Activated CD4-positive, alpha-beta T cell treated with anti-CD3 and anti-CD28 coated beads for 24 hours (primary cell): ENCODE measurements at places on chromosomes 2 and 18.

DNA sequence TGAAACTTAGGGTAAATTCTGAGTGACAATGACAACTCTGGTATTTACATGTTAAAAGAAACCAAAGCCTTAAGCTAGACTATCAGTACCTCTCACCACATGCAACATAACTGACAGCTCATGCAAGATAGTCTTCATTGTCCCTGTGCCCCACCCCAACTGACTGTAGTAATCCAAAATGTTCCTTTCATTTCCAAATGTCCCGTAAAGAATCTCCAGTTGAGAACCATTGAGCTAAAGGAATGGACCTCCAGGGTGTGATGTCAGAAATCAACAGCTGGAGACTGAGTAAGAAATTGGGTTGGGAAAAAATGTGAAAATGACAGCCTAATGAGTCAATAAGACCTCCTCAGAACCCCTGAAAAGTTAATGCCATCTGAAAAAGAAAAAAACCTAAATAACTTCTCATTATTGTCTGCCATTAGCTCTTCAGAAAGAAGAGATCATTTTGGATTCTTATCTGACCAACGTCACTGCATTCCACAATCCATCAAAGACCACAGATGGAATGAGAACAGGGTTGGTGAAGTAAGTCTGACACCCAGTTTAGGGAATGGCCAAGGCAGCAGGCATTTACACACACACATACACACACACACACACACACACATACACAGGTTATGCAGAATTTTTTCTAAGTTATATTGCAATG is 51.7 kb upstream of the ACVR2A start:
- DNase-seq = no peak

- no peak for DNase-seq
These were observed 5.9 kb upstream of the MOCOS start for GRCh38 chr18:36181441-36181840.

DNA sequence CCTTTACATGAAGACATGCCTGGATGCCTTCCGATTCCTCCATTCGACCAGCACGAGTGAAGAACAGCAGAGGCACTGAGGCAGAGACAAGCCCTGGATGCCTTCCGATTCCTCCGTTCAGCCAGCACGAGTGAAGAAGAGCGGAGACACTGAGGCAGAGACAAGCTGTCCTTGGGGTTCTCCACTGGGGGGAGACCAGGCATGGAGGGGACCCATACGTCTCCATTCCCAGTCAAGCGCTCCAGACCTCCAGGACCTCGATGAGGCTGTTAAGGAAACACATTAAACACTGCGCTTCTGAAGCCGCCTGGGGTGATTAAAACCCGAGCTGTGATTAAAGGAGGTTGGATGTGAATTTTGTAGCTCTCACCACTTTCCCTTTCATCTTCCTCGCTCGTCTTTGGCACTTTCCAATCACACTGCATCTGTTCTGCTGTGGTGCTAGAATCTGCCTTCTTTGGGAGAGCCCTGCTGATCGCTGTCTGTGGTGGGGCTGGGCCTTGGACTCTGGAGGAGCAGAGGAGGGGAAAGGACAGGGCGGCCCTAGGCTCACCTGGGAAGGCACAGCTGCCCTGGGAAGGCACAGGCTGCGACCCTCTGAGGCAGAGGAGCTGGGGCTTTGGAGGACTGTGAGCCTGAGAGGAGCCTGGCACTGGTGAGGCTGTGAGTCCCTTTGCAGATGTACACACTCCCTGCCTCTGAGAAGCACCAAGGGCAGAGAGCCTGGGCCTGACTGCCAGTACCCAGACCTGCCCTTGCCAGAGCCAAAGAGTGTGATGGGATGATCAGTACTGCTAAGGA is 463.1 kb upstream of the HS6ST1 start:
- no peak for DNase-seq

DNA sequence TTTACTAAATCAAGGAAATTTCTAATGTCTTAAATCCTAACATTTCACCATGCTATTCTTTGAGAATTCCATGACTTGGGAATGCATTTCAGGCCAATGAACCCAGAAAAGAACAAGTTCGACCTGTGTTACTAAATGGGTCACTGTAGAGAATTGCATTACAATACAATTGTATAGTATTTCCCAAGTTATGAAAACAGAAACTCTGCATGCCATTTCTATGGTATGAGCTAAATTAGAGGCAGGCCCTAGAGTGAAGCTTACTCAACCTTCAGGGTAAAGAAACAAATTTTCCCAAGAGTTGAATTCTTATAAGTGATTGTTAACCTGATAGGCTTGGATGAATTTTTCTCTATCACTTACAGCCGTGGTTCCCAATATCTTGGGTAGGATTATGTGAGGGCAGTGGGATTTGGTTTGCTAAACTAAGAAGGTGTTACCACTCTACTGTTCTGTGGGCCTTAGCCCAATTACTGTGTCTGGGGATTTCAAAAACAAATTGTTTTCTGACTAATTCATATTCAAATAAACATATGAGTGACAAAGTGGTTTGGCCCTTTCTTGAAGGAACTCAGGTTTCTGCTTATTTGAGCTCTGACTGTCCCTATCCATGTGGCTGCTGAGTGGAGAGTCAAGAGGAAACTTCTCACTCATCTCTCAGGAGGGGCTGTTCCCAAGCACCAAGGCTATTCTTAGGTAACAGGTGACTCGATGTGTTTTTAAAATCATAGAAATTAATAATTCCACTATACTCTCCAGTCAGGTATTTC is 11.2 kb upstream of the SERPINB7 start:
- DNase-seq = no peak

- no peak for DNase-seq
These were observed 176.3 kb downstream of the ANAPC1 start for GRCh38 chr2:111707700-111708099.

- DNase-seq = no peak
These were observed 68.1 kb downstream of the DNAJC10 start for GRCh38 chr2:182784058-182784706.

DNA sequence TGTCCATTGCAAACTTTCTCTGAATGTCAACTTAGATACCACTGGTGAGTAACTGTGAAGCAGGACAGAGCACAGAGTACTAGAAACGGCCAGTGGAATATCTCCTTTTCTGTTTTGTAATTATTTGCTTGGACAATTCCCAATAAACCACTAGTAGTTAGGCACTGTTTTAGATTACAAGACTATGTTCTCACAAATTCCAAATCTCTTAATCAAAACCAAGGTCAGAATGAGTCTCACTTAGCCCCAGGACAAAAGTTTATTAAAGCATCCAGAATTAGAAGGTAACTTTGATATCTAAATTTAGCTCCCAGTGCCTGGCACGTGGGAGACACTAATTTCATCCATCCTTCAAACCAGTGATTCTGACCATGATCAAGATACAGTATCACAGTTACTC is 89.0 kb downstream of the ZNF521 start:
- no peak for DNase-seq

- DNase-seq = no peak
These were observed 39.7 kb downstream of the MDH1 start for GRCh38 chr2:63628403-63628942.

GRCh38 chr2:58913082-58913726 is 672.1 kb upstream of the FANCL start:
- no peak for DNase-seq

- DNase-seq = no peak
These were observed 199.2 kb upstream of the NT5C1B start for GRCh38 chr2:18788592-18788991.

GRCh38 chr2:8352989-8353388 is 328.9 kb upstream of the ID2 start:
- no peak for DNase-seq

GRCh38 chr2:30781451-30781850 is 25.8 kb downstream of the CAPN13 start:
- no peak for DNase-seq

- no peak for DNase-seq
These were observed 123.1 kb downstream of the ARHGAP15 start for GRCh38 chr2:143252138-143252907.

- peak; percentile 46 for DNase-seq
These were observed 8.9 kb downstream of the TNS1 start for GRCh38 chr2:217993817-217994463.

- no peak for DNase-seq
These were observed 15.5 kb downstream of the WDFY1 start for GRCh38 chr2:223929571-223930102.

- DNase-seq = no peak
These were observed 10.5 kb upstream of the PIEZO2 start for GRCh38 chr18:11159844-11160243.

GRCh38 chr2:143440411-143441012 is 311.3 kb downstream of the ARHGAP15 start:
- DNase-seq = no peak

GRCh38 chr2:96950381-96951124 is 35.8 kb downstream of the FAM178B start:
- no peak for DNase-seq

- no peak for DNase-seq
These were observed 58.8 kb upstream of the FOSL2 start for GRCh38 chr2:28333606-28334526.

DNA sequence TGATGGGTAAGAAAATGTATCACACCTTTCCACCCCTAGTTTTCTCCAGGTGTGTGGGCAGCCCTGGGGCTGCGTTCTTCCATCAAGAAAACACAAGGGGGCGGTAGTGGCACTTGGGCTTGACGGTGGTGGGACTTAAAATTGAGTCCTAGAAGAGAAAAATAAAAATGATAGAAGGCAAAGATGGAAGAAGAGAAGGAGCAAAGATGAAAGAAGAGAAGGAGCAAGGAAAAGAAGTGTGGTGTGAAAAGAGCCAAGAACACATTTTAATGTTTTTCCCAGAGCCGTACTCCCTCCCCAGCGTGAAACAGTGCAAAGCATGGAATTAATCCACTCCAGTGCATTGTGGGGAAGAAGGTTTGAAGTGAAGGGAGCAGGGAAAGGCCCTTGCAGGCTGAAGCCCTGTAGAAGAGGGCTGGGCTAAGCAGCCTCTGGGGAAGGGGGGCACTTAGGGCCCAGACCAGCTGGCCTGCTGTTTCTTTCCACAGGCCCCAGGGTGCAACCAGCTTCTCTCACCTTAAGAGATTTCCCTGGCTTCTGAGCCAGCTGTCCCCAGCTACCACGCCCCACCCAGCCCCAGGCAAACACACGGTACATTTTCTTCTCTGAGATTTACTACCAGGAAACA is 256.8 kb downstream of the RNF152 start:
- DNase-seq = peak; percentile 22

- DNase-seq = no peak
These were observed 74.2 kb downstream of the TNFRSF11A start for GRCh38 chr18:62399276-62399675.

DNA sequence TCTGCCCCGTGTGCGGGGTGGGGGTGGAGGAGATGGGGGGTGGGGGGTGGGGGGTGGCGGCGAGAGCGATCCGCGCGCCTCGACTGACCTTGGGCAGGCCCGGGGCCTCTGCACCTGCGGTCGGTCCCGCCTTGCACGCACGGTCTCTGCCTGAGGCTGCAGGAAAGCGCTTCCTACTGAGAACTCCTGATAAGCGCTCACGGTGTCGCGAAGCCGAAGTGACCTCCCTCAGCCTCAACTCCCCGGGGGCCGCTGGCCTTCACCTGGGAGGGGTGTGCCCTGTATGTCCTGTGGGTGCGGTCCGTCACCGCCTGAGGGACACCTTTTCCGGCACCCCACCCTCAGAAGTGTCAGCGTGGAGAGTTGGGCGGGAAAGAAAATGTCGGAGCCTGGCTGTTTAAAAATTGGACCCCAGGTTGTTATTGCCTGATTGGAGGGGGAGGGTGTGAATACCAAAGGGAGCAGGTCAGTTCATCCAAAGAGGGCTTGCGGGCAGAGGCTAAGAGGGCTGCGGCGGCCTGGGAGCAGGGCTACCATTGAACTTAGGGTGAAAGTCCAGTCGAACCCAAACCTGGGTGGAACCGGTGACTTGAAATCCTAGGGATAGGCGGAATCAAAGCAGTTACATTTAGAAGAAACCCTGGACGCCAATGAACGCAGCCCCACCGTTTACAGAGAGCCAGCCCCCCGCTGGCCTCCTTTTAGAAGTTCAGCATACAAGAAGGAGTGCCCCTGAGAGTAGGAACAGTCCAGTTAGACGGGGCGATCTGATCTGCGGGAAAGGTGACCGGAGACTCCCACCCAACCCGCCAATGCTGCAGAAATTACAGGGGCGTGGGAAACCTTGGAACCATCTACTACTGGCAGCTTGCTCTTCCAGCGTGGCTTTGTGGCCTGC is 1.2 kb downstream of the MAL start:
- DNase-seq = no peak

DNA sequence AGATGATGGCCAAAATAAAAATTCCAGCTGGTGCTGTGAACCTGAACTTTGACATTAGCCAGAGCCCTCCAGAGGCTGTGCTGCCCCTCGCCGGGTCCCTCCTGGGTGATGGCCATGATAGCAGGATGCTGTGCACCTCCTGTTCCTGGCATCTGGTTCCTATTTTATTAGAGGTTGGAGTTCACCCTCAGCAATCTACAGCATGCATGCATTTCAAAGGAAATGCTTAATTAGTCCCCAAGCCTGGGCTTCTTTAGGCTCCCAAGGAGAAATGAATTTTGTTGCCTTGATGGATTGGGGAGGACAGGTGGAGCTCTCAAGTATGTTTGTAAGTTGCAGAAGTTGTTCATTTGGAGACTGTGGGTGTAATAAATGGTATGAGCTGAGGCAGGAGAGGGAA is 166.9 kb downstream of the GLI2 start:
- DNase-seq = no peak

DNA sequence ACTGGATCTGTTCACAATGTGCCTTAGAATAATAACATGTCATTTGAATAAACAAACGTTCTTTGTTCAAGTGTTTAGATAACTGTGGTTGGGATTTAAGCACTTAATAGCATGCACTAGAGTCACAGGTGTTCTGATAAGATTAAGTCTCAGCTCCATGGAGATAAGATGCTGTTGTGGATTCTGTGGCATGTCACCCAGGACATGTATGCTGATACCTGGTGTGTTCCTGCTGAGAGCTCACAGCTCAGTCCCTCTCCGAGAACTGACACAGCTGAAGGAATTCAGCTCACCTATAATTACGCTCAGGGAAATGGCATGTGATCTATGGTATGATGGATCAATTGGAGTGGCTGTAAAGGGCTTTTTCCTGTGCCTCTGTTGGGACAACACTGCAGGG is 75.4 kb upstream of the ST6GAL2 start:
- DNase-seq = no peak

- DNase-seq = no peak
These were observed 127.5 kb upstream of the MMADHC start for GRCh38 chr2:149715005-149715592.

GRCh38 chr18:28287146-28287545 is 110.2 kb upstream of the CDH2 start:
- no peak for DNase-seq

DNA sequence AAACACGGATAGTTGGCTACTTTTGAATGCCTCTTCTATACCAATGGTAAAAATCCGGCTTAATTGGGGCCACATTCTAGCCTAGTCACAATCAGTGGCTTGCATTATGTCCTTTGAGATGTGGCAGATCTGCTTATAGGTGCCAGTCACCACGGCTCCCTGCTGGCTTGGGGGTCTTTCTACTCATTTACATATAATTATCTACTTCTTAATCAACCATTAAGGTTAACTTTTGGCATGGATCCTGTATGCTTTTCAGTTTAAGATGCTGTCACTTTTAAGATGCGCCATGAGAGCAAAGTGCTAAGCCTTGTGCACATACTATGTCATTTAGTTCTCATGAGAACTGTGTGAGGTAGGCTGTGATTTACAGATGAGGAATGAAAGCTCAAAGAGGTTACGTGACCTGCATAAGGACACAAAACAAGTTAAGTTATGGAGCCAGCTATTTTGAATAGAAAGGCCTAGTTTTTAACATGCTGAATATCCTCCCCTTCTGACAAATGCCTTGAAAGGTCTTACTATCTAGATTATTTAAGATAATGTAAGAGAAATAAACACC is 4.1 kb downstream of the NEDD4L start:
- DNase-seq = no peak
